ENCODE measurements at places on chromosomes 2 and 18.

- DNase-seq, result no peak
These were observed 16.3 kb upstream of the KCNG2 start for GRCh38 chr18:79781331-79781941.

DNA sequence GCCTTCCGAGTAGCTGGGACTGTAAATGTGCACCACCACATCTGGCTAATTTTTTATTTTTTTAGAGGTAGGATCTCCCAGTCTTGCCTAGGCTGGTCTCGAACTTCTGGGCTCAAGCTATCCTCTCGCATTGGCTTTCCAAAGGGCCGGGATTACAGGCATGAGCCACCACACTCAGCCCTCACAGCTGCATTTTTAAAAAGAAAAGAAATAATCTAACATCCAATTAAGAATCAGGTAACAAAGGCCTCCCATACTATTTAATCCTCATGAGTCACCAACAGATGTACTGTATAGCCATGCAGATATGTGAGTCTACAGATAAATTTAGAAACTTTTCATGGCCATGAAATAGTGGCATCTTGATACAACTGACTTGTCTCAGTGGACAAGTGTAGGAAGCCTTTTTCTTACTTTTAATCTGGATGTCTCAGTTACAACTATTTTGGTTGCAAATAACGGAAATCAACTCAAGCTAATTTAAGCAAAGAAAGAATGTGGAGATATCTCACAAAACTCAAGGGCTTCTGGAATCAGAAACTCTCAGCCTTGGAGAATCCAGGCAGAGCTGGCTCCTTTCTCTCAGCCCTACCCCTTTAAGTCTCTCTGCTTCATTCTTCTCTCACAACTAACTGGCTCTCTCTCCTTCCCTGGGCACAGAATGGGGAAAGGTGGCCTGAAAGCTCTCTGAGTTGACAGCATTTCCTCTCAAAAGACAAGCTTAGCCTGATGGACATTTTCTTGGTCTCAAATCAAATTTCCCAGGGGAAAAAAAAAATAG, 12.8 kb upstream of the PPM1B start:
- no peak for DNase-seq

DNA sequence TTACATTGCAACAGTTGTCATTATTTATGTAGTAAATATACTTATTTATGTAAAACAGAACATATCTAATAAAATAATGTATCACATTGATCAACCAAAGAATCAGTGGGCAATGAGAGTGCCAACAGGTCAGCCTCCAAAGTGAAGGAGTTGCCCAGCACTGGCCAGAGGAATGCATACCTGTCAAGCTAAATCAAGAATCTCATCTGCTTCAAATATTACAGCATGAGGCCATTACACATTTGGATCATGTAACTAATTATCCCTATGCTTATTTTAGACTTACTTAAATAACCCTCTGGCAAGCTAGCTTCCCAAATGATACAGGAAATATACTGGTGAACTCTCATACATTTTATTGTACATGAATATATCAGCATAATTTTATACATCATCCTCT, 1211.7 kb upstream of the ACVR2A start:
- DNase-seq, result no peak

DNA sequence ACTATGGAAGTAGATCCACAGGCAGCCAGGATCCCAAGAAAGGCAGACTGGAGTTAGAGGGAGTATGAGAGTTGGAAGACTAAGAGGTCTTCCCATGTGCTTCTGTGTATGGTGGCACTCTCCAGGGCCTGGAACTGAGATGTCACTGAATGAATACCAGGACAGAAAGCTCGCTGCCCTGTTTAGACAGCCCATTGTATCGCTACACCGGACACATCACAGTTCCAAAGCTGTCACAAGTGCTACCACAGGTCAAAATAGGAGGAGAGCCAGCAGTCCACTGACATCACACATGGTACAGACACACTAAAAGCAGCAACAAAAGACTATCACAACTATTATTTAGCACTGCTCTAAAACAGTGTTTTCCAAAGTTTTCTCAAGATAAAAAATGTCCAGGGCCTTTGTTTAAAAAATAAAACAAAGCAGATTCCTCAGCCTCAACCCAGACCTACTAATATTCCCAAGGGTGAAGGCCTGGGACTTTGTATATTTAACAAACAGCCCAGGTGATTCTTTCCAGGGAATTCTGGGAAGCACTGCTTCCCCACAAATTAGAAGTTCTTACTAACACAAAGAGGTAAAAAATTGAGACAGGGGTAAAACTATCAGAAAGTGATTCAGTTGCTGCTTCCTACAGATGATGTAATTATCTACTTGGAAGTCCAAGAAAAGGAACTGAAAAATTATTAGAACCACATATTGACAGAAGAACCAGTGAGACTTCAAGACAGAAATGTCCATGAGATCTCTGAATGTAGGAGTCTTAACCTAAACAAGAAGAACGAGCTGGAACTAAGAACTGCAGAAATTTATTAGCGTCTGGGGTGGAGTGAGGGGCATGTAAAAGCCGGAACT, 116.0 kb downstream of the DTNB start:
- no peak for DNase-seq

DNA sequence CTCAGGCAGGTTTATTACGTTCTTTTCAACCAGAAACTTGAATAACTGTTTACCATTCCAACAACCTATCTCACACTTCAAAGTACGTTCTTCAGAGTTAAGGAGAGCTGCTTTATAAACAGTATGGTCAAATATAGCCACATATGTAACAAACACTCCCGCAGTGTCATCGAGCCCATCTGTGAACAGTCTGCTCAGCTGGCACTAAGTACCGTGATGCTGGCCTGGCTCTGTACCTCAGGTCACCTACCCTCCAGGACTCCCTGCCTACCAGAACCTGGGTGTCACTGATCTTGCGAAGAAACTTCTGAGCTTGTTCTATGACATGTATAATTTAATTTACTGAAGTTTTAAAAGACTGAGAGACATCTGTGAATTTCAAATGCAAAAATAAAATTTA, 71.4 kb downstream of the SEPTIN10 start:
- DNase-seq, result no peak

DNA sequence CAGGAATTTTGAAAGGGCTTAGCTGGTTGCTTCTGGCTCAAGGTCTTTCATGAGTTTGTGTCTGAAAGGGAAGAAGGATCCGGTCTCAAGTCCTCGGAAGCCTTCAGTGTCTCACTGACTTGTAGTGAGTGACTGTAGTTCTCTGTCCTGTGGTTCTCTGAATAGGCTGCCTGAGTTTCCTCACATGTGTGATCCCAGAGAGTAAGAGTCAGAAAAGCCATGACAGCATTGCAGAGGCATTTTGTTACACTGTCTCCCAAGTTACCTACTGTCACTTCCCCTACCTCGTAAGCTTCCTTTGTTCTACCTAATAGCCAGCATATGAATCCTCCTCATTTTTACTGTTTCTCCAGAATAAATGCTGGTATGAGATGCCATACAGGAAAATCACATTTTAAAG, 709.1 kb upstream of the CHAC2 start:
- DNase-seq, result no peak

DNA sequence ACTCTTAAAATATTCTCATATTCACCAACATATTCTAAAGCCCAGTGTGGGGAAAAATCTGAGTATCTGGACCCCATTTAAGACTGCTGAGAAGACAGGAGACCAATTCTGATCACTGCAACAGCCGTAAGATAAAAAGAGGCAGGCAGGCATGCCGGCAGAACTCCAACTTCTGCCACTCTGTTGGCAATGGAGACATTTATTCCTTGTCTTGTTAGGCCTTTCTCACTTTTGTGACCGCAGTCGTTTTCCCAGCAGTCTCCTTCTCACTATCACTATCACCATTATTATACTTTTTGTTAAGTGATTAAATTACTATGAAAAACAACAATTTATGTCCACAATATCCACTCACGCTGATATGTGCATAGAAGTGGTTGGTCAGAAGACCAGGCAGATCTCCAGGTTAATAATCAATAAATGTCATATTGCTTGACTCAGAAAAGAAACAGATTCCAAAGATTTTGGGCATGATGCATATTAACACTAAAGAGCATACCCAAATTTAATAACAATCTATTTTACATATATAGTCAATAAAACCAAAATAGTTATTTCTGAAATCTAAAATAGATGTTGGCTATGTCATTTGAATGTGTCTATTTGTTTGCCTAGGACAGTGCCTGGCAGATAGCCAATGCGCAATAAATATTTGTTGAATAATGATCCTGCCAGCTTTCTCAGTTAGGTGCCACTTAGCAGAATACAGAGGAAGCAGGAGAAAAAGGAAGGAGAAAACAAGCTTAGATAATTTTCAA, 38.2 kb downstream of the SESTD1 start:
- no peak for DNase-seq

DNA sequence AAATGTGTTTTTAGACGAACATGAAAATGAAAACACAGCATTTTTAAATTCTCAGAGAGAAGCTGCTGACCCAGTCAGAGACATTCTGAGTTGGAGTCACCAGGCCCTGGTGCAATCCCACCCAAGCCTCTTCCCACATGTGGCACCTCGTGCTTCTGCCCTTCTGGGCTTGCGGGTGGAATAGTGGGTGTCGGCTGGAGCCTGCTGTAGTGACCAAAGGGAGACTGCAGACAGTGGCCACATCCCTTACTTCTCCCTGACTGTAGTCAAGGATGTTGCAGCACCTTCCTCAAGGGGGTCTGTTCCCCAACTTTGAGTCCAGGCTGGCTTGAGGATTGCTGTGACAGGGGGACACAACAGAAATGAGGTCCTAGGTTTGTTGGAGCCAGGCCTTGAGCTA, 104.4 kb upstream of the GLI2 start:
- DNase-seq, result no peak

GRCh38 chr2:152485954-152486736, 151.2 kb downstream of the FMNL2 start:
- DNase-seq, result no peak

- no peak for DNase-seq
These were observed 833 bp downstream of the AFG3L2 start for GRCh38 chr18:12376034-12376753.

DNA sequence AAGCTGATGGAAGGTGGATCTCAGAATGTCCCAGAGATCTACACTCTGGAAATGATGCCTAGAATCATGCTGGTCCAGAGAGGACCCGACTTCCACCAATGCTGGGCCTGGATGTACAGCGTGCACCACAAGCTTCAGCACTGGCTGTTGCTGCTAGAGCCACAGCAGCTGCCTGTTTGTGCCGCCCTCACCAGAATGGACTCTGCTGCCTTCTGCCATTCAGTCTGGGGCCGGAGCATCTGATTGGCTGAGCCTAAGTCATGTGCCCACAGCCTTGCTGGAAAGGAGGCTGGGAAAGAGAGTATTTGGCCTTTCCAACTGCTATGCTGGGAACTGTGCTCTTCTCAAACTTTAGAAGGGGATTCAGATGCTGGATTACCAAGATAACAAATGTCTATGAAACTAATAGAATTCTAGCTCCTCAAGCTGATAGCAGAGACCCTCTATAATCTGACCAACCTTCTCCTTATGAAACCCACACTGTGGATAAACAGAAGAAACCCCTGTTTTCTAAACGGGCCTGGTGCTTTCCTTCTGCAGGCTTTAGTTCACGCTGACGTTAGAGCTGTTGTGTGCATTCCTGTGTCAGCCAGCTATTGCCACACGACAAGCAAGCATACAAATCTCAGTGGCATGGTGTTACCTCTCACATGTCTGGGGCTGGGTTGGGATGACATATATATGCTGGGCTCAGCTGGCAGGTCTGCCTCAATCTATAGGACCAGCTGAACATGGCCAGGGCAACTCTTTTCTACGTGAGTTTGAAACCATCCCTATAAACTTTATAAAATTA, 4.1 kb upstream of the LOXHD1 start:
- no peak for DNase-seq

GRCh38 chr2:85577386-85578242, at the start of gene VAMP8:
VAMP8 (plus strand) TSS chr2:85577586; CDS start chr2:85577647, 61 bp downstream.
- DNase-seq, result no peak
